ENCODE measurements at places on chromosomes 11 and 22.
A peak's percentile ranks its signal among the peaks of the same experiment; 100 is the strongest.

DNA sequence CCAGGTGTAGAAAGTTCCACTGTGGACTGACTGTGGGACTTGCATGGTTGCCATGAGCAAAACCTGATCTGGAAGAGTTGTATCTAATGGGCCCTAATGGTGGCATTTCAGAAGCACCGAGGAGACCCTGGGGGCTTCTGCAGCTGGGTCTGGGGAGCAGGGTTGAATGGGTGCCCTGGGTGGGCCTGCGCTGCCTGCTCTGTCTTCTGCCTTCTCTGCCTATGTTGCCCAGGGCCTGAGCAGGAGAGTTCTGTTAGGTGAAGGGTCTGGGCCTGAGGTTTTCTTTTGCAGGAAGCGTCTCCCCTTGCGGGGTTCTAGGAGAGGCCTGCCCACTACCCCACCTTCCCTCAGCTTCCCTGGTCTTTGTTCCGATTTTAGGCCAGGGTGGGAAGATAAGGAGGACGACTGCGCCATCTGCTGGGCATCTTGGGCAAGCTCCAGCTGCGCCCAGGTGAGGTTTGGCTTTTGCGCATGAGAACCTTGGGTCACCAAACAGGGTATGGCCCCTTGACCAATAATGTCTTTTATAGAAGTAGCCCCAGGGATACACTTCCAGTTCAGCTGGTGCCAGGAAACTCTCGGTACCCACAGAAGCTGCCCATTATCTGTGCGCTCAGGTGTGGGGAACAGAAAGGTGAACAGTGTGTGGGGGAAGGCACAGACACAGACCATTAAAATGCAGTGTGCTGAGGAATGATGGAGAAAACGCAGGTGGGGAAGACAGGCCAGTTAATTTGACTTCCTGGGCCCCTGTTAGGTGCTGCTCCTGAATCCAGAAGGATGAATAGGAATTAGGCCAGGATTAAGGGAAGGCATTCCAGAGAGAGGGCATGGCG lies 23.2 kb downstream of the COMMD9 start:
- DNase-seq, result no peak

DNA sequence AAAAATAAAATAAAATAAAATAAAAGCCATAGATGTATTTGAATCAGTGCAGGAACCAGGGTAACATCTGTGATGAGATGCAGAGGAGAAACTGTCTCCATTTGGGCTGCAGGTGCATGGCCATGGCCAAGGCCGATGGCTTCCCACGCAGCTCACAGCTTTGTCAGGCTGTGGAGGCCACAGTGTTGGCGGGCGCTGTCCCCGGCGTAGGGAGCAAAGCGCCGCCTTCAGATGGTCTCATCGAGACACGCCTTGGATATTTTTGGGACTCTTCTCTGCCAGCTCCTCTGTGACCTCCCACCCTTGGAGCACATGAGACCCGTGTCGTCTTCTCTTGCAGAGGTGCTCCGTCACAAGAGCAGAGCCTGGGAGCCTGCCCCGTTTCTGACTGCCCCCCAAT lies 38.6 kb downstream of the MUC6 start:
- no peak for DNase-seq

DNA sequence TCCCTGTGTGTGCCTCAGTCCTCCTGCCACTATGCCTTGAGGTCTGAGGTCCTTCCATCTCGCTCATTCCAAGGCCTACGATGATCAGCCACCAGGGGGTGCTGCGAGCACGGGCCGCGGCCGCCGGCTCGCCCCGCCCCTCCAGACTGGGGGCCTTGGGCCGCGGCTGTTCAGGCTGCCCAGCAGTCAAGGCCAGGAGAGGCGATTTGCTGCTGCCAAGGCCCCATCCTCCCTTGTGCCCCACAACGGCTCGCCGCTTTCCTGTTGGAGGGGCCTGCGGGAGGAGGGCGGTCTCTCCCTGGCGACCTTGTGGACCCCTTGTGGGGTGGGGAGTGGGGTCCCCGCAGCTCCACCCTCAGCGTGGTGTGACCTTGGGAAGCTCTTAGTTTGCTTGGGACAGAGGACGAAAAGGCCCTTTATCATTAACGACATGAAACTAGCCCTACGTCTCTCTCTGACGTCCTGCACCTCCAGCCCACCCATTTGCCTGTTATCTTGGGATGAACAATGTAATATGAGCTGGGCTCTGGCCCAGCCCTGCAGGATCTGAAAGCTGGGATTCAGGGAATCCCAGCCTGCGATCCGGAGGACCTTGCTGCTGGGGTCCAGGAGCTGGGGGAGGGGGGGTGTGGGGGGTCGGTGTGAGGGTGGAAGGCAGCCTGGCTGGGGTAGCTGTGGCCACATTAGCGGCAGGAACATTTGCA lies 5.3 kb upstream of the GALR3 start:
- peak; percentile 90 for DNase-seq

DNA sequence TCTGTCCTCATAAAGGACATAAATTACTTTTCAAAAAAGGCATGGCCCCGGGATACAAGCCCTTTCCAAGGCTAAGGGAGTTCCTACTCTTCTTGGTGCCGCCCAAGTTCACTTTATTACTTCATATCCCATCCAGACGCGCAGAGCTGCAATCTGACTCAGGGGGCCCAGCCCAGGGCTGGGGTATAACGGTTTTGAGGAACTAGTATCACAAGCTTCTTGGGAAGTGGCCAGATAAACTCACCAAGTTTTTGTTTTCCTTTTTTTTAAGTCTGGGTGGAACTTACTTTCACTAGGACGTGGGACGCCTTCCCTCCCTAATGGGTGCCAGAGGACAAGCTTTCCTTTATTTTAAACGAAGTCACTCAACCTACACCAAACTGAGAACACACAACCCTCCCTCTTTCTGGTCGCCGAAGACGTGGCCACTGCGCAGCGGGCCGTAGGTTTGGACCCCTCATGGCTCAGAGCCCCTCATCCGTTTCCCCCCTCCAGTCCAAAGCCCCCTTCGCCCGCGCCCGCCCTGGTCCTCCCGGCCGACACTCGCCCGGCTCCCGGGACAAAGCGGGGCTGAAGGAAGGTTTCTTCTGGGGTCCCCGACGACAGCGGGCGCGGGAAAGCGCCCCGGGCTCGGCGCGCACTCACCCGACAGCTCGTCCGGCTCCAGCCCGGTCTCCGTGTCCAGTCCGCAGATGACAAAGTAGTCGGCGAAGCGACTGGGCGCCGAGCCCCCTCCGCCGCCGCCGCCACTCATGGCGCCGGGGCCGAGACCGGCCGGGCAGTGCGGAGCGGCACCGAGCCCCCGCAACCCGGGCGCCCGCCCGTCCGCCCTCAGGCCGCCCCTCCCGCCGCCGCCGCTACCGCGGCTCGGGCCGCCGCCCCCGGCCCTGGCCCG lies 587 bp downstream of the DENND5A start:
- DNase-seq, result peak; percentile 81

DNA sequence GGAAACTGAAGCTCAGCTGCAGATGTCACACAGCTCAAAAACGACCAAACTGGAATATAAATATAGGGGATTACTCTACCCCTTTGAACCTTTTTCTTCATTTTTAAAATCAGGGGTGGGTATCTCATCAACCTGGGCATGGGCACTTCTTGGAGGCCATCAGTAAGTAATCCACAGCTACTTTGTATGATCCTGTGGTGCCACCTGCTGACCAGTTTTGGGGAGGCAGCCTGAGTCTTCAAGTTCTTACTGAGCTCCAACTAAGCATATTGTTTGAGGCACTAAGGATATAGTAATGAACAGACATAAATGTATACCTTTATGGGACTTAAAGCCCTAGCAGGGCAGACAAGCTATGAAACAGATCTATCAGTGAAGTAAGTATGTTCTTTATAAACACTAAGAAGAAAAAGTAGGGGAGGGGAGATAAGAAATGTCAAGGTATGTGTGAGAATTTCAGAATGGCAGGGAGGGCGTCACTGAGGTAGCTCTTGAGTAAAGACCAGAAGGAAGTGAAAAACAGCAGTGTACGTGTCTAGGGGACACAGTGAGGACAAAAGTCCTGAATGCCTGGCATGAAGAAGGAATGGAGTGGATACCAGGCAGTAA lies 18.4 kb downstream of the TUB start:
- peak; percentile 84 for DNase-seq

DNA sequence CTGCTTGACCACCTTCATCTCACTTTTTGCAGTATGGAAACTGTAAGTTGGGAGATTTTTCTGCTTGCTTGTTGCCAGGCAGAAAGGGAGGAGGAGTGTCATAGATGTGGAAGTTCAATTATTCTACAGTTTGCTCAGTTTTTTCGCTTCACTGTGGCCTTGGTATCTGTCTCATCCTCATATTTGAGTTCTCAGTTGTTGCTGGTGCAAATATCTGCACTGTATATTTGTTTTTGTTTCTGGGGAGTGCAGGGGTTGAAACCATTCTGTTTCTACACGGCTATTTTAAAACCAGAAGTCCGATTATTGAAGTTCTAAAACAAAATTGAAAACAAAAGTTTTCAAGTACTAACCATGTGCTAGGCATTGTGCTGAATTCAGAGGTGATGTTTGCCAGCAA lies 153.4 kb downstream of the JRKL start:
- DNase-seq, result no peak

- no peak for DNase-seq
Measured at GRCh38 chr11:9703280-9703679, 39.4 kb downstream of the SWAP70 start.

GRCh38 chr22:34160141-34160783 lies 240.0 kb upstream of the LARGE1 start:
- DNase-seq, result no peak

DNA sequence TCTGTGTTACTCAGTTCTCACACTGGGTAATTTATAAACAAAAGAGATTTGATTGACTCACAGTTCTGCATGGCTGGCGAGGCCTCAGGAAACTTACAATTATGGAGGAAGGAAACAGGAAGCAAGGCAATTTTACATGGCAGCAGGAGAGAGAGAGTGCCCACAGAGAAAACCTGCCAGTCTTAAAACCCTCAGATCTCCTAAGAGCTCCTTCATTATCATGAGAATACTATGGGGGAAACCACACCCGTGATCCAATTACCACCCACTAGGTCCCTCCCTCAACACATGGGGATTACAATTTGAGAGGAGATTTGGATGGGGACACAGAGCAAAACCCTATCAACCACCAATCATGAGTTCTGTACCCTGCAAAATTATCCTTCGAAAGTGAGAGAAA lies 1180.8 kb downstream of the JRKL start:
- DNase-seq, result no peak

- no peak for DNase-seq
Measured at GRCh38 chr11:110908401-110909105, 196.3 kb upstream of the ARHGAP20 start.

GRCh38 chr11:117837791-117838190 lies 13.2 kb upstream of the FXYD2 start:
- no peak for DNase-seq

GRCh38 chr11:17003426-17003825 lies 10.8 kb downstream of the PLEKHA7 start:
- DNase-seq, result no peak

- no peak for DNase-seq
Measured at GRCh38 chr11:2924821-2925675, 4.2 kb downstream of the PHLDA2 start.

DNA sequence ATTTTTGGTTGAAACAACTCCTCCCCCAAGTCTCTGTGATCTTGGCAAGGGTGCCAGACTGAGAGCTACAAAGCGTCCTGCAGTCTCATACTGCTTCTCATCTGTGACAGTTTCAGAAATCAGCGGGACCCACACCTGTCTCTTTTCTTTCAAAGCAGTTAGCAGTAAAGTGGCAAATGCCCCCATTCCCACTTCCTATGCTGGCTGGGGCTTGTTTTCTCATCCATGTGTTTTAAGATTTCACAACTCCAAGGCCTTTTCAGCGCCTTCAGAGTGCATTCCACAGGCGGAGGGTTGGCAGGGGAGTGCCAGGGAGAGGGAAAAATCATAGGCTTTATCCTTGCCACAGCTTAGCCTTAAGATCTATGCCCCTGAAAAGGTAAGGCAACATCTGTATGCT lies 493.5 kb downstream of the OPCML start:
- no peak for DNase-seq

DNA sequence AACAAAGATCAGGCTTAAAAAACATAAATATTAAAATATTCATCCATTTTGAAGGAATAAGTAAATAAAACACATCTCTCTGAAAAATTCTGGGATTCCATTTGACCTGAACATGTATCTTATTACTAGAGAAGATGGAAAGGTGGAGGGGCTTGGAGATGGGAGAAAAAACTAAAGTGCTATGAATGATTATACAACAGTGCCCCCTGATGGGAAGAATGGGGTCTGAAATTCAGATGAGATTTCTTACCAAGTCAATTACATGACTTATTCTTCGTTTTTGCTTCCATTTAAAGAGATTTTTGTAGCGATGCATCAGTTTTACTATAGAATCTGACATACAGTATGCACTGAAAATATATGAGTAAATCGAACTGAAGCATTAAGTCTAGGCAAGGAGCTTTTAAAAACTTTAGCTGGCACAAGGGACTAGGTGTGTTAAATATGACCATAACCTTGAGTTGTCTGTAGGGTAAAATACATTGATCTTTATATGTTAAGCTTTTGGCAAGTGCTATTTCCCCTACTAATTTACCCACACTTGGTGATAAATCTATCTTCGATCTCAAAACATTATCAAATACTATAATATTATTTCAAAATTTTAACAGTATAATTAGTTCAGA lies 718.8 kb downstream of the CNTN5 start:
- no peak for DNase-seq

DNA sequence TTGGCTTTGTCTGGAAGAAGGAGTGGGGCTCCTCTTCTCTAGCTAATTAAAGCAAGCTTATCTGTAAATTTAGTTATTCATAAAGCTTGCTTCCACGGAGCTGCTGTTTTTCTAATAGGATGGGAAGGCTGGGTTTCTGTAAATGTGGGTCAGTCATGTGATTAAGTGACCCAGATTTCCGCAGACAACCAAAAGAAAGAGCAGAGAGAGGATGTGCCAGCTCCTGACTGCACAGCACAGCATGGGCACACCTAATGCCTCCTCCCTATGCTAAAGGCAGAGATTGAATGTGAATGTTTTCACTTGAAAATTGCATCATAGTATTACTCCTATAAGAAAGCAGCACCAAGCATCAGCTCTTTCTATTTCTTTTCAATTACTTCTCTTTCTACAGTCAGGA lies 160.2 kb downstream of the FAT3 start:
- no peak for DNase-seq

- peak; percentile 35 for DNase-seq
Measured at GRCh38 chr11:665704-666281, 28.7 kb downstream of the DRD4 start.

DNA sequence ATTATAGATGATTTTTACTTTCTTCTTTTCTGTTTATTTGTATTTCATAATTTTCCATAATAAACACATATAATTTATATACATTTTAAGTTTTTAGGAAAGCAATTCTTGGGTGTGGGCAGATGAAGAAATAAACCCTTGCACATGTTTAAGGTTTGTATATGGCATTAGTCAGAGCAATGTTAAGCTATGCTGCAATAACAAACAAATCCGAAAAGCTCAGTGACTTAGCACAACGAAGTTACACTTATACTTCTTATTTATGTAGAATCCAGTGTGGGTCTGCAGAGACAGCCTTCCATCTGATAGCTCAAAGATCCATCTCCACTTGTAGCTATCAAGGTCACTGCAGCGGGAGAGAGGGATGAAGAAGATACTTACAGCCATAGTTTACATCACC lies 68.5 kb upstream of the BARX2 start:
- DNase-seq, result no peak

- DNase-seq, result no peak
Measured at GRCh38 chr11:65045728-65046127, 4.7 kb downstream of the SAC3D1 start.

Data from tibial artery (tissue), 4 donors.